ENCODE measurements at places on chromosomes 12 and 14. TPM values are rescaled to one million over a fixed set of nuclear protein-coding genes. Genes with fewer than 3 reads are reported as not detected.

TSPAN19 gene
- not detected for total RNA-seq

STYK1 gene
- total RNA-seq: 0.46 TPM

KERA gene
- total RNA-seq: not detected

CCDC198 gene
- not detected for total RNA-seq

RNASE4 gene
- total RNA-seq: 0.68 TPM

PELI2 gene
- 2.1 TPM for total RNA-seq

DNA sequence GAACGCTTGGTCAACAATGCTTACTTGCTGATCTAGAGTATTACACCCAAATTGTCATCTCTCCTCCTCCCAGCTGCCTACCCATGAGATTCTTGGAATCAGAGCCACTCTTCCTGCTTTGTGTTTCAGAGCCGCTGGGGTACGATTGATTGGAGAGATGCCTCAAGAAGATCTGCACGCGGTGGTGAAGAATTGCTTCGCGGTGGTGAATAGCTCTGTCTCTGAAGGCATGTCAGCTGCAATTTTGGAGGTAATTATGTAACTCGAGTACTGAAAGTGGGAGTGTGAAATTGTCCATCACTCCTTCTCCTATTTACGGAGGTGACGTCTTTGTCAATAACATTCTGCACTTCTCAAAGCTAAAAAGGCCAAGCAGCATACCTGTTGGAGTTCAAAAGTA lies 93.9 kb downstream of the GLT1D1 start:
- H3K27me3 ChIP-seq: peaks cover 8% of the 10 kb centered on the region
- H3K27ac ChIP-seq: no peak overlapping the region
- no peaks in the 10 kb centered on the region for H3K36me3 ChIP-seq
- H3K4me1 ChIP-seq: peaks cover 18% of the 10 kb centered on the region
- H3K4me3 ChIP-seq: no peak overlapping the region

DNA sequence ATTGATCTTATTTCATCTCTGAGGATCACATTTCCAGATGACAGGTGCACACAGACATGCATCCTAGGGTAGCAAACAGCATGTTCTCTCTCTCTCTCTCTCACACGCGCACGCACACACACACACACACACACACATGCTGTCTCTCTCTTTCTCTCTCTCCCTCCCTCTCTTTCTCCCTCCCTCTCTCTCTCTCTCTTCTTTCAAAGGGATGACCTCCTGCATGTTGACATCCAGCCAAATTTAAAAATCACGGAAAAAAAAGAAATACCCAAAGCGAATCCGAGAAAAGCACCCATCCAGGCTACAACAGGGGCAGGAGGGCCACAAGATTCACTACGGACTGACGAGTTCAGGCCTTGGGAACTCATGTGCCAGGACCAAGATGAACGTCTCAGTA lies 2.3 kb downstream of the KSR2 start:
- no peak overlapping the region for H3K4me3 ChIP-seq
- peaks cover 5% of the 10 kb centered on the region for H3K4me1 ChIP-seq
- no peak overlapping the region for H3K27ac ChIP-seq
- DNase-seq: no peak
- H3K36me3 ChIP-seq: peaks cover 2% of the 10 kb centered on the region

- no peak overlapping the region for H3K4me3 ChIP-seq
- DNase-seq: no peak
Observed at GRCh38 chr12:2355604-2356003, 302.8 kb downstream of the CACNA1C start.

- DNase-seq: no peak
- H3K27me3 ChIP-seq: no peaks in the 10 kb centered on the region
- H3K4me3 ChIP-seq: no peak overlapping the region
- H3K36me3 ChIP-seq: no peaks in the 10 kb centered on the region
- no peak overlapping the region for H3K27ac ChIP-seq
Observed at GRCh38 chr14:85093631-85094330, 436.2 kb upstream of the FLRT2 start.

DNA sequence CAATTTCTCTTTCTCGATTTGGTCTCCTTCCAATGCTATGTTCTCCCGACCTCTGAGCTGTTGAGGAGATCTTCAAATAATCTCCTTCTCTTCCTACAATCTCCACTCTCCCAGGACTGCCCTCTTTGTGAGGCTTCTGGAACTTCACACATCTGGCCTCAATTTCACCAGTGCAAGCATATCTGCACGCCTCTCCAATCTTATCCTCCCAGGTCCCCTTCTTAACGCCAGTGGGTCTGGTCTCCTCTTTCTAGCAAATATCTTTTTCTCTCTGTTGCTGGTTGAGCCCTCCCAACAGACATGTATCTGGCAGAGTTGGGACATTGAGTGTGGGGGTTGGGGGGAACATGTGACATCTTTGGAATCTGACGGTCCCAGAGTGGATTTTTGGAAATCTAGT lies 17.9 kb downstream of the RTL1 start:
- H3K36me3 ChIP-seq: no peaks in the 10 kb centered on the region
- H3K27me3 ChIP-seq: peaks cover 4% of the 10 kb centered on the region
- H3K27ac ChIP-seq: no peak overlapping the region
- H3K4me1 ChIP-seq: no peaks in the 10 kb centered on the region

DNA sequence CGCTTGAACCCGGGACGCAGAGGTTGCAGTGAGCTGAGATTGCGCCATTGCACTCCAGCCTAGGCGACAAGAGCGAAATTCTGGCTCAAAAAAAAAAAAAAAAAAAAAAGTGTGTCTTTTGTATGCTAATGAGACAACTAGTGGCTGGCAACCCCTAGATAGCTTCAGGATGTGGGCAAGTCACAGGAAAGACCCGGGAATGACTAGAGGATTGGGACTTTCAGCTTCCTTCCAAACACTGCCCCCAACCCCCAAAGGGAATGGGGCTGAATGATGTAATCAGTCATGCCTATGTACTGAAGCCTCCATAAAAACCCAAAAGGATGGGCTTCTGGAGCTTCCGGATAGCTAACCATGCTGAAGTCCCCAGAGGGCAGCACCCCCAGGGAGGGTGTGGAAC lies 28.6 kb downstream of the USP44 start:
- H3K27me3 ChIP-seq: no peaks in the 10 kb centered on the region
- H3K4me1 ChIP-seq: peaks cover 6% of the 10 kb centered on the region
- H3K36me3 ChIP-seq: peaks cover 13% of the 10 kb centered on the region
- no peak overlapping the region for H3K27ac ChIP-seq
- H3K4me3 ChIP-seq: no peak overlapping the region

DNA sequence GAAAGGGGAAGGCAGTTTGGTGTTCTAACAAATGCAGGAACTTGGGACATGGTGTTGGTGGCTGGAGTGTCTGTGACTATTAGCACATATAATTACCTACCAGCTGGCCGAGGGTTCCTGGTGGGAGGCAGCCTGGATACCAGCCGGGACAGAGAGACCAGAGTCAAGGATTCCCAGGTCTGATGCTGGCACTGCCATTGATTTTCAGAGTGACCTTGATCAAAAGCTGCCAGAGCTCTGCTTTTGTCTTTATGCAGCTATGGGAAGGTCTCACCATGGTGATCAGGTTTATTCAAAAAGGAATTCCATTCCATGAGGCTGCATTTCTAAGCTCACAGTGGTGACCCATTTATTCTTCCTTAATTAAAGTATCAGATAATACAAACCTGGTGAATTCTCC lies 101.0 kb upstream of the PWP1 start:
- no peak overlapping the region for H3K4me3 ChIP-seq
- peaks cover 43% of the 10 kb centered on the region for H3K36me3 ChIP-seq
- no peak for DNase-seq
- H3K4me1 ChIP-seq: no peaks in the 10 kb centered on the region

DNA sequence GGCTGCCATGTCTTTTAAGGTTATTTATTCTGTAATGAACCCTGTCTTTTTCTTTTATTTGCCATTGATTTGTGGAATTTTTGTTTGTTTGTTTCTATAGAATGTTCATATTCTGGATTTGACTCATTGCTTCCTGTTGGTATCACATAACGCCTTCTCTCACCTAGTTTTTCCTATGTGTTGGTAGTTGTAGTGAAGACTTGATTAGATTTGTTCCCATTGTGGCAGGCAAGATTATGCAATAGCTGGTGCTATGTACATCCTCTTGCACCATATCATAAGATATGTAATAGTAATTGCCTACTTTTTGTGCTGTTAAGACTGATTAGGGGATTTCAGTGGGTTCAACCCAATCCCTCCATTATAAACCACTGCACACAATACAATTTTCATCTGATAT lies 3.9 kb upstream of the KRT6B start:
- no peak for DNase-seq
- H3K27ac ChIP-seq: no peak overlapping the region
- no peak overlapping the region for H3K4me3 ChIP-seq

DNA sequence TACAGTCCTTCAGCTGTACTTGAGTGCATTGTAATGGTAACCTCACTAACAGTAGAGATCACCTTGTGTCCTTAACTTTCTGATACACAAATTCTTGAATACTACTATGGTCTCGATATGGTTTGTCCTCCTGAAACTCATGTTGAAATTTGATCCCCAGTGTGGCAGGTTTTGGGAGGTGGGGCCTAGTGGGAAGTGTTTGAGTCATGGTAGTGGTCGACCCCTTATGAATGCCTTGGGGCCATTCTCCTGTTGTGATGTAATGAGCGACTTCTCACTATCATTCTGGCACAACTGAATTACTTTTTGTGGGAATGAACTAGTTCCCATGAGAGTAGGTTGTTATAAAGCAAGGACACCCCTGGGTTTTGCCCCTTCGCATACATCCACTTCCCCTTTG lies 52.3 kb downstream of the IPO8 start:
- H3K27ac ChIP-seq: no peak overlapping the region
- peaks cover 6% of the 10 kb centered on the region for H3K4me1 ChIP-seq
- H3K27me3 ChIP-seq: no peaks in the 10 kb centered on the region
- H3K4me3 ChIP-seq: no peak overlapping the region
- no peak for DNase-seq
- H3K36me3 ChIP-seq: peaks cover 25% of the 10 kb centered on the region

DNA sequence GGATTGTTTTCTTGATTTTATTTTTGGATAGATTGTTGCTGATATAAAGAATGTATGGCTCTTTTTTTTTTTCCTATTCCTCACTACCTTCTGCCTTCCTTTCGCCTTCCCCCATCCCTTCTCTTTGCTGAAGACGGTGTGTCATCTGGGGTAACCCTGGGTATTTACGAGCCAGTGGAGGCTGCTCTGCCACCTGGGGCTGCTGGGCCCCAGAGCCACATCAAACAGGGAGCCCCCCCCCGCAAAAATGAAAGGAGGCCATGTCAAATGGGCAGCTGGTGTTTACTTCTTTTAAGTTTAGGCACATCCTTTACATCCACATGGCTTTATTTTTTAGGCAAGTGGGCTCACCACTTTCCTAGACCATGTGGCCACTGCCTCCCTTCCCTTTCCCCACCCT lies 25.4 kb downstream of the CHST11 start:
- DNase-seq: no peak
- no peak overlapping the region for H3K27ac ChIP-seq
- no peaks in the 10 kb centered on the region for H3K27me3 ChIP-seq
- peaks cover 30% of the 10 kb centered on the region for H3K36me3 ChIP-seq
- H3K4me3 ChIP-seq: no peak overlapping the region
- H3K4me1 ChIP-seq: peaks cover 74% of the 10 kb centered on the region

GRCh38 chr14:21917699-21918436 lies 244.2 kb upstream of the OR4E1 start:
- H3K27ac ChIP-seq: peak overlapping the region; percentile 80
- peaks cover 14% of the 10 kb centered on the region for H3K36me3 ChIP-seq
- H3K4me1 ChIP-seq: peaks cover 44% of the 10 kb centered on the region
- no peaks in the 10 kb centered on the region for H3K27me3 ChIP-seq
- DNase-seq: peak; percentile 29

GRCh38 chr14:24343795-24344660 lies 4.2 kb upstream of the RIPK3 start:
- H3K27me3 ChIP-seq: peaks cover 18% of the 10 kb centered on the region
- no peak for DNase-seq
- no peaks in the 10 kb centered on the region for H3K36me3 ChIP-seq

DNA sequence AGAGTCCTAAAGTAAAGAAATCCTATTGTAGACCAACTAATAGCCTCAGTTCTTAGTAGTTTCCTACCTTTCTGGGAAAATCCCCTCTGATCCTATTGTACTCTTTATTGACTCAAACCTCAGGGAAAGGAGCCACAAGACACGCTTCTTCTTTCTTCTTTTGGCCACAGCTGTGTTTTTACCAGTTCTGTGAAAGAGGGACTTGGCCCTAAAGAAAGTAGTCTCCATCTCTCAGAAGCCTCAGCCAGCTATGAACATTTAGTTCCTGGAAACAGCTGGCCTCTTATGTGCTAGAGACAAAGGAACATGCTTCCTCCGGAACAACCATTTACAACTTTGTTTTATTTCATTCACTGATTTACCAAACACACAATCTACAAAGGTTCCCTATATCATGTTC lies 66.1 kb upstream of the ARID2 start:
- H3K27ac ChIP-seq: no peak overlapping the region
- no peaks in the 10 kb centered on the region for H3K27me3 ChIP-seq
- peaks cover 36% of the 10 kb centered on the region for H3K4me1 ChIP-seq
- DNase-seq: no peak

- no peaks in the 10 kb centered on the region for H3K27me3 ChIP-seq
- no peak overlapping the region for H3K4me3 ChIP-seq
- no peaks in the 10 kb centered on the region for H3K36me3 ChIP-seq
- no peak for DNase-seq
- no peak overlapping the region for H3K27ac ChIP-seq
- H3K4me1 ChIP-seq: no peaks in the 10 kb centered on the region
Observed at GRCh38 chr14:29078810-29079522, 312.4 kb downstream of the FOXG1 start.

- H3K4me1 ChIP-seq: peaks cover 3% of the 10 kb centered on the region
- H3K27me3 ChIP-seq: no peaks in the 10 kb centered on the region
- H3K4me3 ChIP-seq: no peak overlapping the region
- H3K27ac ChIP-seq: no peak overlapping the region
Observed at GRCh38 chr12:113127791-113128199, 7.8 kb downstream of the RASAL1 start.

DNA sequence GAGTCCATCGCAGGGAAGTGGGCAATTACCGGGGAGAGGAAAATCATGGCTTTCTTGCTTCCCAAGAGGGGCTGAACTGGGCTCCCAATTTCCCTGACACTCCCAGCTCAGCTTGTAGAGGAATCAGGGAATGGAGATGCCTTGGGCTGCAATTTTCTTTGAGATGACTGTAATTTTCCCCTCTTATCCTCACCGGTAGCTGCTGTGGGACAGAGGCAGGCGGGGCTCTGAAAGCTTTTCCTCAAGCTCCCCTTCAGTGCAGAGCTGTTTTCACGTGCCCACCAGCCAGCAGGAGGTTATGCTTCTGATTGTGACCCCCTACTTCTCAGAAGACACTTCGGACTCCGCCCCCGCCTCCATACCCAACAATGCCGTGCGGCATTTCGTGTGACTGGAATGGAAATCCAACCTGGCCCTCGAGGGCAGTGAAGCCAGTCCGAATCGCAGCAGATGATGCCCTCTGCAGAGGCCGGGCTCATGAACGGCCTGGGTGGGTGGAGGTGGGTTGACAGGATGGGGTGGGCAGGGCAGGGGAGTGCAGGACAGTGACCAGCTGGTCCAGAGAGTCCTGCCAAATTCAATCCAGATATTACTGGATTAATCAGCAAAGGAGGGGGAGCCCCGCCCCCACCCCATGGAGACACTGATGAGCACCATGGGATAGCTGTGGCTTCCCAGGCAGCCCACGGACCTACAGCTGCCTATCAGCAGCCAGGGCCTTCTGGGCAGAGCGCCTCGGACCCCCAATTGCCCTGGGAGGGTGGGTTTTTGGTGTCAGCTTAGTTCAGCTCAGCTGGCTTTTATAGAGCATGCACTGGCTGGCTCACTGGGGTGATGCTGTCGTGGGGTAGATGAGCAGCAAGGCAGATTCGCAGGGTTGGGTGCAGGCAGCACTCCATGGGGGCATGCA lies 37.6 kb downstream of the RTL1 start:
- H3K4me1 ChIP-seq: no peaks in the 10 kb centered on the region
- no peaks in the 10 kb centered on the region for H3K36me3 ChIP-seq
- no peak for DNase-seq

- H3K36me3 ChIP-seq: no peaks in the 10 kb centered on the region
- H3K4me1 ChIP-seq: no peaks in the 10 kb centered on the region
- DNase-seq: no peak
- H3K4me3 ChIP-seq: no peak overlapping the region
Observed at GRCh38 chr12:31506515-31507306, 84.2 kb downstream of the DENND5B start.

All from activated naive CD8-positive, alpha-beta T cell treated with anti-CD3 and anti-CD28 coated beads for 36 hours (primary cell).